Placental pericyte (primary cell): ENCODE measurements at places on chromosomes 3 and 15. TPM values are rescaled to one million over a fixed set of nuclear protein-coding genes. Genes with fewer than 3 reads are reported as not detected.

The TMEM207 gene
- total RNA-seq, result not detected in 2 replicates

The MESP2 gene
- total RNA-seq, result 0.29 TPM in 1 of 2 replicates, not detected in the other

The GP9 gene
- not detected in 2 replicates for total RNA-seq

The ADAMTS9 gene
- 6.9 and 18.8 TPM in 2 replicates for total RNA-seq

The TERC gene
- total RNA-seq, result 327 and 718 TPM in 2 replicates

The SERPINI2 gene
- not detected in 2 replicates for total RNA-seq

The GOLGA8S gene
- total RNA-seq, result not detected in 2 replicates

The TP63 gene
- under 0.01 TPM in 1 of 2 replicates, not detected in the other for total RNA-seq

The CFAP20DC gene
- total RNA-seq, result 2.0 and 3.6 TPM in 2 replicates

The RUBCN gene
- 23.4 and 26.1 TPM in 2 replicates for total RNA-seq

The ITIH3 gene
- 0.14 TPM in 1 of 2 replicates, not detected in the other for total RNA-seq

The MESP1 gene
- under 0.01 TPM in 1 of 2 replicates, not detected in the other for total RNA-seq

The EPHA3 gene
- 0.14 and 0.22 TPM in 2 replicates for total RNA-seq

The LRRC34 gene
- 1.8 and 6.6 TPM in 2 replicates for total RNA-seq

The BUB1B gene
- total RNA-seq, result 3.3 and 45.2 TPM in 2 replicates

The GMNC gene
- total RNA-seq, result 0.14 TPM in 1 of 2 replicates, not detected in the other

The HESX1 gene
- total RNA-seq, result not detected in 2 replicates

The NOX5 gene
- 0.14 and 0.22 TPM in 2 replicates for total RNA-seq
